Posterior vena cava (tissue), 2 donors: ENCODE measurements at places on chromosomes 3 and 15.

GRCh38 chr3:138440596-138440995 is 6.2 kb downstream of the ESYT3 start:
- DNase-seq = no peak

- no peak for DNase-seq
Measured at GRCh38 chr15:56942118-56942517, 23.7 kb downstream of the TCF12 start.

GRCh38 chr15:75229191-75230015 is 27.7 kb downstream of the C15orf39 start:
- peak; percentile 67 for DNase-seq

GRCh38 chr3:177357352-177358090 is 160.2 kb upstream of the TBL1XR1 start:
- no peak for DNase-seq

- DNase-seq = no peak
Measured at GRCh38 chr3:111027868-111028267, 43.7 kb upstream of the NECTIN3 start.

- peak; percentile 58 for DNase-seq
Measured at GRCh38 chr3:49316696-49317457, 23.0 kb downstream of the USP4 start.
